ENCODE measurements at places on chromosomes 2 and 18. TPM values are rescaled to one million over a fixed set of nuclear protein-coding genes. Genes with fewer than 3 reads are reported as not detected.
A peak's percentile ranks its signal among the peaks of the same experiment; 100 is the strongest.

DNA sequence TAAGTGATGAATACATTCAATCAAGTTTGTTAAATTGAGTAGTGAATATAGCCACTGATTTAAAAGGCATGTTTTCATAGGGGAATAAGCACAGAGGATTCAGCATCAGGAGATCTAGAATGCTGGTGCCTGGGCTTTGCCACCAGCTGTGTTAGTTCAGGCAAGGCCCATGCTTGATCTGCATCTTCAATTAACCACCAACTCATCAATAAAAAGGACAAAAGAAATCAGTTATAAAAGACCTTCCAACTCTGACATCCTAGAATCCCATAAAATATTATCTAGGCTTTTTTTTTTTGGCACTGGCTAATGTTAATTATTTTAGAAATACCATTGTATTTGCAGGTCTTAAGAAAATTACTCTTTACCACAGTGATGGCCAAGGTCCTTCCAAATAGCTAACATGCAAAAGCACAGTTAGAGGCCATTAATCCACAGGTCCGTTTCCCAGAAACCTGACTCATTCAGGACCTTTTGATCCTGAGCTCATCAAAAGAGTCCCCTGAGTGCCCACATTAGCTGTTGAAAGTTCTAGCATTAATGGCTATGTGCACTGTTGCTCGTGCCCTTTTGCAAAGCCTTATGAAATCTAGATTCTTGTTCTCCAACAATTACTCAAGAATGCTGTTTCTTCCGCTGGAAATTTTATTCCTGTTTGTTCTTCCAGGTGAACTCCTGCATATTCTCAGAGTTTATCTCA, 170.0 kb downstream of the CYRIA start:
- DNase-seq: no peak

- DNase-seq: no peak
Observed at GRCh38 chr2:16161768-16162490, 221.6 kb downstream of the MYCN start.

- peak; percentile 54 for DNase-seq
Observed at GRCh38 chr18:40159141-40160017, 1795.7 kb upstream of the PIK3C3 start.

- no peak for DNase-seq
Observed at GRCh38 chr18:44944461-44944860, 263.8 kb downstream of the SETBP1 start.

Gene TUBB8B
- total RNA-seq: not detected

Gene FSHR
- not detected for total RNA-seq
